ENCODE measurements at places on chromosomes 7 and 10.

DNA sequence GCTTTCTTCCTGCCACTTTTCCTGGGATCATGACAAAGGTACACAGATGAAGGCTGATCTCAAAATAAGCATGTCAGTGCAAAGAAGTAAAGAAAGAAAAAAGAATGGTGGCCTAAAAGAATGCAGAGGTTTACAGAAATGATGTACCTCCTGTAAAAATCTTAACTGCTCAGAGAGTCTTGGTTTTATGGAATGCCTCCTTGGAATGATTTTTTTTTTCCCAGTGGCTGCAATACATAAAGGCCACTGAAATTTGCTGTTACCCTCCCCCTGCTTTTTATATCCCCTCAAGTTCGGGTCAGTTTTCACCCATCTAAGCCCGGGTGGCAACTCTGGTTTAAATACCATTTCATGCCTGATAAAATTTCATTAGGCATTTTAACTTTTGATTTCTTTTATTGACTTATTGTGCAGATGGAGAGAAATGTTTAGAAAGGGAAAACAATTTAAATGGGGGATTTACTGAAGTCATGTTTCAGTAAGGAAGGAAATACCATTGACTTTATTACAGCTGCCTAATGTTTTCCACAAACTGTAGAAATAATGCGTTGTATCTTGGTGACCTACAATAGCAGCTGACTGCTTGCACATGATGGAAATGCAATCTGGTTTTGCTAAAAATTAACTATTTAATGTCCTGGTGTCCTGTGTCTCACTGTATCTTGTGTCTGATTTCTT, 102.5 kb downstream of the SAMD9 start:
- no peak for DNase-seq

GRCh38 chr7:40673285-40673684, 538.5 kb downstream of the SUGCT start:
- DNase-seq = no peak

DNA sequence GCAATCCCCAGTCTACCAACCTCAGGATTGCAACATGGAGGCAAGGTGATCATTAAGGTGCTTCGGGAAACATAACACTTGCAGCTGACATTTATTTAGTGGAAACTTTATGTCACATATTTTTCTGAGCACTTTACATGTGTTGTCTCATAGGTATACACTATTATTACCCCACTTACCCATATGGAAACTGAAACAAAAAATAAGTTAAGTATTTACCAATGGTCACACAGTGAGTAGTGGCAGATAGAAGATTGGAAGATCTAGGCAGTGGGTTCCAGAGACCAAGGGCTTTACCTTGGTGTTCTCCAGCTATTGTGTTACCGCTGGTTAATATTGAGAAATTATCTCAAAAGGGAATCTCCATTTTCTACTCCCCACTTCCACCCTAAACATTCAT, 1279.1 kb upstream of the SORCS1 start:
- no peak for DNase-seq

GRCh38 chr10:63681993-63682697, 160.9 kb downstream of the REEP3 start:
- DNase-seq = no peak

DNA sequence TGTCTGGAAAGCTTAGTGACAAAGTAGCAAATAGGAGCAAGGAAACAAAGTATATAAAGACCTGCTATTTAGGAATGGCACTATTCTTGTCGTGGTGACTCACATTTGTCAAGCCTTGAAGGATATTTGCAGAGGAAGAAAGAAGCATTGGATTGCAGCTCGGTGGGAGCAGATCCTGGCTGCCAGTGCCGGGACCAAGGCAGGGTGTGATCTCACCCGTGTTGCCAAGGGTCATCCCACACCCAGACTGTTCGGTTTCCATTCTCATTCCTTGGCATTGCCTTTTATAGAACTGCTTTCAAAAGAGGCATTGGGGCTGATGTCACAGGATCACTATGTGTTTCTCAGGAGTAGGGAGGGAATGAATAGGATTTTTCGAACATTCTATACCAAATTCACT, 176.2 kb downstream of the GALNT17 start:
- DNase-seq = no peak

DNA sequence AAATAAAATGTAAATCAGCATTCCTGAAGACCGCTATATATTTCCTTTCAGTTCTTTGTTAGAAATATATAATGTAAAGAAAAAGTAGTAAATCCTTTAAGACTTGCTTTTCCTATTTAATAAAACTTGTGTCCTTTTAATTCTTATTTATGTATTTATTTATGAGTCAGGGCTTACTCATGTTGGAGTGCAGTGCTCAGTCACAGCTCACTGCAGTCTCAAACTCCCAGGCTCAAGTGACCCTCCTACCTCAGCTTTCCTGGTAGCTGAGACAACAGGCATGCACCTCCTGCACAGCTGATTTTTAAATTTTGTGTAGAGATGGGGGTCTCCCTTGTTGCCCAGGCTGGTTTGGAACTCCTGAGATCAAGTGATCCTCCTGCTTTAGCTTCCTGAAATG, 724.5 kb downstream of the ANKRD7 start:
- no peak for DNase-seq

- DNase-seq = no peak
Measured at GRCh38 chr10:72682638-72683037, 9.3 kb upstream of the MCU start.

Measured in CD8-positive, alpha-beta T cell (primary cell).